ENCODE measurements at places on chromosomes 7 and 10.

DNA sequence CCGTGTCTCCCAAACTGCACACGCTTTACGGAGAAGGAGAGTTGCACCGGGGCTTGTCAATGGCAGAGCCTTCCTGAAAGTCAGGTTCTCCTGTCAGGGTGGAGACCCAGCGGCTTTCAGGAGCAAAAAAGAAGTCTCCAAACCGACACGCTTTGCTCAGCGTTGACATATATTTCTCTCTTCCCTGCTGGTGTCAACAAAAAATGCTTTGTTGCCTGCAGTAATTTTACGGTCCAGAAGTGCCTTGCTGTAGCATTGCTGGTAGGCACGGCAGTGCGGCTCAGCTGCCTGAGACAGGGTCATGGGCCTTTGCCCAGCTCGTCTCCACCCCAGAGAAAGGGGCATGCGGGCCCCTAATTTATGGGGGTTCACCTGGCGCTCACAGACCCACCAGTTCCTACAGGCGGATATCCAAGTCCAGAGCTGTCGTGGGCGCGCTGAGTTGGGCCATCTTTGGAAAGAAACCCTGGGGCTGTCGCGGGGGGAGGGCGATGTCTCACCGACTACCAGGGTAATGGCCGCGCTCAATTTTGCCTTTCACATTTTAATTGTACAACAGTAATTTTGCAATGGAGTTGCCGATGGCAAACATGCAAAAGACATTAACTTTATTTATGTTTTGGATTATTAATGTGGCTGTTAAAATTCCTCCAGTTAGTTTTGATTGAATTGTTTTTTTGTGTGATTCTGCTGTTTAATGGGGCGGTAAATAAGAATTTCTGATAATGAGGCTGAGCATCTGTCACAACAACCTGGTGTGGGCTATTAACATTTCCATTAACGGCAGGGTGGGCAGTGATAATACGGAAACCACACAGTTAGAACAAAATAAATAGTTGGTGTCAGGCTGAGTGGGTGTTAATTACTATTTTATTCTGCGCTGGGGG is 478.2 kb upstream of the FOXK1 start:
- DNase-seq: no peak

GRCh38 chr7:55432939-55433784 is 68.0 kb downstream of the LANCL2 start:
- peak; percentile 12 for DNase-seq

DNA sequence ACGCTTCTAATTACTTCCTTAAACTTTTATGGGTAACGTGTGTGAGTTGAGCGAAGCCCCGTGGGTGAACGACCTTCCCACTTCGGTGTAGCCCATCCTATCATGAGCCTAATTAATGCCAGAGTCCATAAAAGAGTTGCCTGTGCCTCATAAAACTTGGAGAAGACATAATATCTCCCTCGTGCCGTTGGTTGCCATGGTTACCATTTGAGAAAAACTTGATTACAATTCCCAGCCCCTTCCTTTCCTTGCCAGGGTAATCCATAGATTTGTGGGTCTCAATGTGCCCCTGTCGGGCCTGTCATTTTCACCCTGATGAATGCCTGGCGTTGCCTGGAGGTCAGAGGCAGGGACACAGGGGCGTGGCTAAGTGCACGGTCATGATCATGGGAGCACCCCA is 127.1 kb downstream of the GLRX3 start:
- DNase-seq: no peak

- DNase-seq: peak; percentile 9
Observed at GRCh38 chr7:69619635-69620034, 21.4 kb downstream of the AUTS2 start.

DNA sequence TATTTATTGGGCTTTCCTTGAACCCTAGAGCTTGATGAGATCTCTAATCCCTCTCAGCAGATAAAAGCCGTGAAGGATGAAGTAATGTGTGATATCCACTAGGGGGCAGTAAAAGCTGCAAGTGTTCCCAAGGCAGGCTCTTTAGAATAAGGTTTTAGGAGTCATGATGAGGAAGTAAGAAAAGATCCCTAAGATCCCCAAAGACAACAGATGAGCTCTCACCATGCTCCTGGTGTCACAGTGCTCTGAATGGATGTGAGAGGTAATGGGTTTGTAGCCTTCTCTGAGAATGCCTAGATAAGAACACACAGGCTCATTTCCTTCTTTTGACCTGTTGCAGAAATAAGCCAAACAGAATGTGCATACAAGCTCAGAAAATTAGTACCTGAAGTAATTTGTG is 70.4 kb upstream of the ITPRID1 start:
- peak; percentile 39 for DNase-seq

DNA sequence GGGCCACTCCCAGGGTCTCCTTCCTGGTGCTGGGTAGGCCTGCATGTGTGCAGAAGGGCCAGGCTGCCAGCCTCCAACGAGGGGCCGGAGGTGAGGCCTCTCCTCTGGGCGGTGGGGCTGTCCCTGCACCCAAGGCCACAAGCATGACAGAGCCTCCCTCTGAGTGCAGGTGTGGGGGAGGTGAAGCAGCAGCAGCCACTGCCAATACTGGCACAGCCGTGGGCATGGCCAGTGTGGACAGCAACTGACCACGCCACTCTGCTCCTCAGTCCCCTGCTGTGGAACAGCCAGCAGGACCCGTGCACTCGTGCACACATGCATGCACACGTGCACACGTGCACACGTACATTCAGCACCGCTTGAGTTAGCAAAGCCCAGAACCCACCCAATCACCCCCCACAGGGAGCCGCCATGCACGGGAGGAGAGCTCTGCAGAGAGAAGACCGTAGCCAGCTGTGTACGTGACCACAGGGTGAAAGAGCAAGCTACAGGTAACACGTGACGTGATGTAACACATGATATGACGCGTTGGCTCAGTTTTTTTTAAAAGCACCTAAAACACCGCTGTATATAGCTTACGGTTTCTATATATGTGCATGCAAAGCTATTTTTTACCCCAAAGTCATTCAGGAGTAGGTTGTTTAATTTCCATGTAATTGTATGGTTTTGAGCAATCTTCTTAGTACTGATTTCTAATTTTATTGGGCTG is 23.1 kb downstream of the PAPOLB start:
- no peak for DNase-seq
